ENCODE measurements at places on chromosomes 6 and 20.
A peak's percentile ranks its signal among the peaks of the same experiment; 100 is the strongest.

- no peak for DNase-seq
Observed at GRCh38 chr6:111418971-111419693, 63.9 kb downstream of the REV3L start.

DNA sequence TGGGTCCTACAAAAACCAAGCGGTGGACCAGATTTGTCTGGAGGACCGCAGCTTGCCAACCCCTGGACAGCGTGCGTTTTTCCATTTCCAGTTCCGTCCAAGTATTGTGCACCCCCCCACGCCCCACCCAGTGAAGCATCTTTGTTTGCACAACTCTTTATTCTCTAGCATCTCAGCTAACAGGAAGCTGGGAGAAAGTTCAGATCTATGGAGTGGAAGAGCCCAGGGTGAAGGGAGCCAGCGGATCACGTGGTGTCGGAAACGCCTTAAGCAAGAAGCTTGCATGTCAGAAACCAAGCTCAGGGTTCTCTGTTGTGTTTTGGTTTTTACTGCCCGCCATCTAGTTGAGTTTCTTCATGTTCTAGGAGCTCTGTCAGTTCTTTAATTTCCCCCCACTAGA is 29.9 kb downstream of the ARID1B start:
- no peak for DNase-seq

GRCh38 chr6:94389218-94389617 is 969.9 kb upstream of the EPHA7 start:
- DNase-seq, result no peak

GRCh38 chr20:707451-708110 is 32.0 kb upstream of the SCRT2 start:
- no peak for DNase-seq

GRCh38 chr6:128259730-128260685 is 260.4 kb downstream of the PTPRK start:
- no peak for DNase-seq

DNA sequence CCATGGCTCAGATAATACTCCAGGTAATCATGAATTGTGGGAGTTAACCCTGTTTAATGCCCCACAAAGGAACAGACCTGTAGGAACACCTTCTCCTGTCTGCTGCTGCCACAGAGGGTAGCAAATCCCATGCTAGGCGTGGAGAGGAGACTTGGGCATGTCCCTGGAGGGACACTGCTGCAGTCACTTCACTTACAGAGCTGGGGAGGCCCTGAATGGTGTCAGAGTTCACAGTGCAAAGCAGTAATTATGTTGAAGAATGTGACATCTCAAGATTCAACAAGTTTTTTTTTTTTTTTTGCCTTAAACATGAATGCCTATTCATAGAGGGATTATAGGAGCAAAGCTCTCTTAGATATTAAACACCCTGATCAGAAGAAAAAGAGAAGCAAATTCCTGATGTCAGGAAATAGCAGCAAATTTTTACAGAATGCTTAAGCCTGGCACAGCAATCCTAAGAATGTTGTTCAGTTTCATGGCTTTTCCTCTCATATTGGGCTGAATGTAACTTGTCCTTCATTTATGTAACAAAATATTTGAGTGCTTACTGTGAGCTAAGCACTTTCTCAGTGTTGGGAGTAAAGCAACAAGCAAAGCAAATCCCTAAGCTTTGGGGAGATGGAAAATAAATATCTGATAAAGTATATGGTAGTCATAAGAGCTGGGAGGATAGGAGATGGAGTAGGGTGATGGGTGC is 45.0 kb downstream of the CARMIL1 start:
- DNase-seq, result no peak

DNA sequence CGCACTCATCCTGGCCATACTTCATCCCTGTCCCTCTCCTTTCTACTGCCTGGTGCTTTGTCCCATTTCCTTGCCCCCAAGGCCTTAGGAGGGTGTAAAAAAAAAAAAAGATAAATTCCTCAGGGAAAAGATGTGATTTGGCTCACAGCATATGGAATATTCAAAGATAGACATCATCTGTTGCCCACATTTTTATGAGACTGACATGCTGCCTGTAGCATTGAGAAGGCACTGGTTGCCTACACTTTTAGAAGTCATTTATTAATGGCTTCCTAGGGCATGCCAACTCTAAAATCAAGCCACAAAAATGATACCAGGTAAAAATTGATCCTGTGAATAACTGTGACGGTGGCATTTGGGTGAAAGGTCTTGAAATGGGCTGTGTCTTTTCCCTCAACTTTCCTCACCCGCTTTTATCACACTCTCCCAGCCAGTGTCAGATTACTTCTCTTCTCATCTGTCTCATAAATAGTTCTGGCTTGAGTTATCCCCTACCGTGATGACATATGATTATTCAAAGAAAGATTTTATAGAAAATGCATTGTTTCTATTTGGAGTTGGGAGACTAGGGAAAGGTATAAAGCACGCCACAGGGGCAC is 139.4 kb downstream of the CARMIL1 start:
- no peak for DNase-seq

DNA sequence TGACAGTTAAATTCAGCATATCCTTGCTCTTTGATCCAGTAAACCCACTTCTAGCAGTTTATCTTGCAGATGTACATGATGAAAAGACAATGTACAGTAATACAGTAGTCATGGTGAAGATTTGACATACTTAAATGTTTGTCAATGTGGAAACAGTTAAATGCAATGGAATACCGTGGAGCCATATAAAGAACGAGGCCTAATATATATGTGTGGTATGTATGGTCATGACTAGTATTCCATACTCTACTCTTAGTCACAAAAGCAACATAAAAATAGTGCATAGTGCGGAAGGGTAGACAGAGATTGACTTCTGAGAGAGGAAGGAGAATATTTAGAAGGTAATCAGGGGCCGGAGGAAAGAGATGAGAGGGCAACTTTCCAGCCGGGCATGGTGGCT is 70.7 kb upstream of the ARMC2 start:
- DNase-seq, result no peak

- DNase-seq, result no peak
Observed at GRCh38 chr6:24353861-24354260, 4.0 kb downstream of the DCDC2 start.

- DNase-seq, result no peak
Observed at GRCh38 chr6:148343047-148343782, 577 bp downstream of the SASH1 start.

DNA sequence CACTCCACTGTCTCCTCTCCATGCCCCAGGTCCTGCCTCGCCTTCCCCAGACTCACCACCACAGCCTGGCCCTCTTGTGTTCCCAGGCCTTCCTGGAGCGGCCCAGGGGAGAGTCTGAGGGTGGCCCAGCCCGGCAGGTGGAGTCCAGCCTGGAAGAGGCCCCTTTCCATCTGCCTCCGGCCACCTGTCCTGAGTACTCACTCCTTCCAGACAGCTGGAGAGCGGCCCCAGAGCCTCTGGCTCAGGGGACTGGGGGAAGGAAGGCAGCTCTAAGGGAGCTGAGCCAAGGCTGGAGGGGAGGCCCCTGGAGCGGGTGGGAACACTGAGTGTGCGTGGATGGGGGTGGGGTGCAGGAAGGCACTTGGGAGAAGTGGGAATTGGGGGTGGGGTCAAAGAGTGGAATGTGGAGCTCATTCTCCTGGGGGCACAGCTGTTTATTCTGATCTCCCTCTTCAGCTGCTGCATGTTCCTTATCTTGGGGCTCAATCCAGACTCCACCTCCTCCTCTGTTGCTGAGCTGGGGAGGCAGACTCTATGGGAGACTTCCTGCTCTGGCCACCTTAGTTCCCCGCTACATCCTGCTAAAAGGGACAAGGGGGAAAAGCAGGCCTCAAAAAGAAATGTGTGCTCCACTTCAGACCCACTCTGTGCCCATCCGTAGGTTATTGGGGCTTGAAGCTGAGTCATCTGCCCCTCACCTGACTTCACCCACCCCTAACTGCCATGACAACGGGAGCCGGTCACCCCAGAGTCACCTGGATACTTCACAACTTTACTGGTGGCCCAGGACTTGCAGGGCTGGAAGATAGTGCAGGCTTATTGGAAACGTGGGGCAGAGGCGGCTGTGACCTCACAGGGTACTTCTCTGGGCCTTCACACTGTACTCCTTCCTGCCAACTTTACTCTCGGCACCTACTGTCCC is 19.5 kb upstream of the TAF8 start:
- DNase-seq, result no peak

DNA sequence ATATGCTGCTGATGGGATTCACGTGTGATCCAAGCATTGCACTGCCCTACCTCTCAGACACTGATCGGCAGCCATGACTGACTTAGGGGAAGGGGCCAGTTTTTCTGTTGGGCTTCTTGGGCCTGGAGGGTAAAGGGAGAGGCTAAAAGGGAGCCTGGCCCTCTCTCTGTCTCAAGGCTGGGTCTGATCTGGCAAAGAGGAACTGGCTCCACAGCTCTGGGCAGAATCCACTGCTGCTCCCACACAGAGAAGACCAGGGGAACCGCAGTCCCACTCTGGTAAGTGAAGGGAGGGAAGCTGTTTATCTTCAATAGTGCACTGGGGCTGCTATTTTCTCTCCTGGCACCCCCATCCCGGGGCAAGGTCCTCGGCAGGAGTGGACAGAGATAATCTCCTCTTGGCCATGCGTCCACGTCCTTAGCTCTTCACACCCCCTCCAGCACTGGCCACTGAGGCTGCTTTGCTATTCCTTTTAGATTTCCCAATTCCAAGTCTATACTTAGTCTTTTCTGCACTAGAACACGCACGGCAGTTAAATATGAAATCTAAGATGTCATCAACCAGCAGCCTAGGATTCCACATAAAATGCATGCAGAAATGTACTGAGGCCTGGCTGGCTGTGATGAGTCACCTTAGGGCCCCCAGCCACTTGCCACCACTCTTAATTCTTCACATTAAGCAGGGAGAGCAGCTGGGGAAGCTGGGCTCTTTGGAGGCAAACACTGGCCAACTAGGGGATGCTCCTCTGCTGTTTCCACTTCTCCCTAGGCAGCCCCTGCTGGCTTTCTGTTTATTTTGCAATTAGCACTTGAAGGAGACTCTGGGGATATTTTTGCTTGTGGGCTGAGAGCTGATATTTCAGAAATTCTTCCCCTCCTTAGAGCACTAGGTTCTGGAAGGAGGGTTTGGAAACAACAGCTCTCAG is 87.8 kb upstream of the ARMC2 start:
- peak; percentile 48 for DNase-seq

DNA sequence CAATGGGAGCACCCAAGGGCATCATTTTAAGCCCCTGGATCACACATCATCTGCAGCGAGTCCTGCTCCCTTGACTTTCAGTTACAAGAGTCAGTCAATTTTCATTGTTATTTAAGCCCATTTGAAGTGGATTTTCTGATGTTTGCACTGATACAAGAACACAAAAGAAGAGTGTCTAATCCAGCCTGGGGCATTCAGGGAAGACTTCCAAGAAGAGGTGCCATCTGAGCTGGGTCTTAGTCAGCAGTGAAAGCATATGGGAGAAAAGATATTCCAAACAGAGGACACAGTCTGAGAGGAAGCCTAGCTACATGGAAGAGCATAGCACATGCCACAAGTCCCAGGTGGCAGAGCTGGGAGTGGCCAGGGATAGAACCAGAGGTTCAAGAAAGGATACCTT is 10.4 kb upstream of the FOXP4 start:
- no peak for DNase-seq

Measured in NCI-H1092 treated with DMSO at 0.1 percent for 48 hours (cell line).